Effector memory CD8-positive, alpha-beta T cell (primary cell): ENCODE measurements at places on chromosomes 6 and 20.

DNA sequence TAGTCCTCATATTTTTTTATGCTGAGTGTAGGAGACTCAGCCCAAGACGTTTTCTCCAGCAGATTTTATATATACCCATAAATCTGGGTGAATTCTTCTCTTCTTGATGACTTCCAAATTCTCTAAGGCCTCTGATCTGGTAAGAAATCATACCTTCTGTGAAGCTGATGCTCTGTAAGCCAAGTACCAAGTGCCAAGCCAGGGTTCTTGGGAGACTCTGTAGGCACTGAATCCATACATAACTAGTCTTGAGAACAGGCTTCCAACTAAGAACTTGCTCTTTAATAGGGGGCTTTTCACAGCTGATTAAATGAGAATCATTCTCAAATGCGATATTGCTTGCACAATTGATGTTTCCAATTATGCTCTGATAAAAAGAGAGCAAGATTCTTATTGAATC, 87.6 kb downstream of the PRKN start:
- H3K4me3 ChIP-seq = no peak overlapping the region
- no peaks in the 10 kb centered on the region for H3K36me3 ChIP-seq
- H3K27me3 ChIP-seq = no peaks in the 10 kb centered on the region
- H3K4me1 ChIP-seq = no peaks in the 10 kb centered on the region

- no peak overlapping the region for H3K27ac ChIP-seq
- peaks cover 45% of the 10 kb centered on the region for H3K27me3 ChIP-seq
- DNase-seq = no peak
- no peak overlapping the region for H3K4me3 ChIP-seq
These were observed 8.6 kb upstream of the CARMIL1 start for GRCh38 chr6:25270559-25270958.

- H3K36me3 ChIP-seq = peaks cover 3% of the 10 kb centered on the region
- H3K4me3 ChIP-seq = no peak overlapping the region
- H3K27ac ChIP-seq = peak overlapping the region; percentile 73
- H3K4me1 ChIP-seq = peaks cover 22% of the 10 kb centered on the region
These were observed 440.8 kb downstream of the UTRN start for GRCh38 chr6:144725736-144726522.

- H3K36me3 ChIP-seq = no peaks in the 10 kb centered on the region
- peaks cover 6% of the 10 kb centered on the region for H3K4me1 ChIP-seq
- no peak overlapping the region for H3K27ac ChIP-seq
- no peak for DNase-seq
- no peak overlapping the region for H3K4me3 ChIP-seq
- H3K27me3 ChIP-seq = peaks cover 53% of the 10 kb centered on the region
These were observed 46.9 kb upstream of the QKI start for GRCh38 chr6:163367497-163368183.

- no peak overlapping the region for H3K27ac ChIP-seq
- H3K4me3 ChIP-seq = no peak overlapping the region
- H3K27me3 ChIP-seq = no peaks in the 10 kb centered on the region
These were observed 985.1 kb upstream of the SLC35B3 start for GRCh38 chr6:9420316-9421015.

DNA sequence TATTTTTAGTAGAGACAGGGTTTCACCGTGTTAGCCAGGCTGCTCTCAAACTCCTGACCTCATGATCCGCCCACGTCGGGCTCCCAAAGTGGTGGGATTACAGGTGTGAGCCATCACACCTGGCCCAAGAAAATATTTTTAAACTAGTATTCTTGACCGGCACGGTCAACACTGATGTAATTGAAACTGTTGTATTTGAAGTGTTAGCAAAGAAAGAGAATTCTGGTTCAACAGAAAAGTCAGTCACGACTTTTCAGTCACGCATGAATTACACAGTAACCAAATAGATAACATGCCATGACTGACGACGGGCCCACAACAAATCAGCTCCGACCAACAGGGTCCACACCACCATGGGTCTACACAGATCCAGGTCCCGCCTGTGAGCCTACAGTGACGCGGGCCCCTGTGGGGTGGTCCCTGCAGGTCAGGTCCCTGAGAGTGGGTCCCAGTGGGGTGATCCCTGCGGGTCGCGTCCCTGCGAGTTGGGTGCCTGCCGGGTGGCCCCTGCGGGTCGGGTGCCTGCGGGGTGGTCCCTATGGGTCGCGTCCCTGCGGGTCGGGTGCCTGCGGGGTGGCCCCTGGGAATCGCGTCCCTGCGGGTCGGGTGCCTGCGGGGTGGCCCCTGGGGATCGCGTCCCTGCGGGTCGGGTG, 1.0 kb downstream of the GMEB2 start:
- H3K27ac ChIP-seq = peak overlapping the region; percentile 93
- DNase-seq = no peak
- H3K36me3 ChIP-seq = peaks cover 32% of the 10 kb centered on the region
- peaks cover 35% of the 10 kb centered on the region for H3K4me1 ChIP-seq
- no peaks in the 10 kb centered on the region for H3K27me3 ChIP-seq

DNA sequence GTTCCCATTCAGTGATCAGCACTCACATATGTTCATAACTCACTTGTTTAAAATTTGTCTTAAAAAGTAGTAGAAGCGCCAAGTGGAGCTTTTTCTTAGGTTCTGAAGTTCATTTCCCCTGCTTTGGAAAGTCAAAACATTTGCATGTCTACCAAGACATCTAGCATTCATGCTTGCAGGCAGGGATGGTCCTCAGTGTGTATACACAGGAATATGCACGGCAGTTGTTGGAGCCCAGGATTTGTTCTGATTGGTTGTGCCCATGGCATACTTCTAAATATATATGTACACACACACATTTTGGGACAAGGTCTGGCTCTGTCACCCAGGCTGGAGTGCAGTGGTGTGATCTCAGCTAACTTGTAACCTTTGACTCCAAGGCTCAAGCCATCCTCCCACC, 2.4 kb upstream of the GPX6 start:
- DNase-seq = no peak
- no peak overlapping the region for H3K27ac ChIP-seq
- no peak overlapping the region for H3K4me3 ChIP-seq
- peaks cover 74% of the 10 kb centered on the region for H3K27me3 ChIP-seq
- no peaks in the 10 kb centered on the region for H3K36me3 ChIP-seq
- H3K4me1 ChIP-seq = no peaks in the 10 kb centered on the region

GRCh38 chr20:14861028-14861699, 523.8 kb upstream of the FLRT3 start:
- no peak for DNase-seq
- H3K27ac ChIP-seq = no peak overlapping the region
- no peaks in the 10 kb centered on the region for H3K4me1 ChIP-seq
- H3K4me3 ChIP-seq = no peak overlapping the region

DNA sequence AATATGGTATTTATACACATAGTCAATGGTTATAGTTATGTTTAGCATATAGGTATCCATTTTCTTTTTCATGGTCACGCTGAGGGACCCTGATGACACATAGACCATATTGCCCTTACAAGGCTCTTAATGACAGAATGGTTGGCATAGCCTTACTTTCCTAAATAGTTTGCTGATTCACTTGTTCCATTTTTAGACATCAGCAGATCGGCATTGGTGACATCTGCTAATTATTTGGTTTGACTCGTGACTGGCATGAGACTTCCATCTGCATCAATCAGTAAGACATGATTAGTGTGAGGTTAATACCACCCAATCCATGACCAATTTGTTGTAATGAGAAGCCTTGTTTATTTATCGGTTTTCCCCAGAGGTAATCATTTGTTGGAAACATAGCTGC, 309.7 kb downstream of the ALDH8A1 start:
- DNase-seq = no peak
- H3K4me3 ChIP-seq = no peak overlapping the region
- H3K4me1 ChIP-seq = peaks cover 6% of the 10 kb centered on the region
- H3K27me3 ChIP-seq = no peaks in the 10 kb centered on the region

GRCh38 chr6:129345890-129346289, 364.1 kb downstream of the ARHGAP18 start:
- H3K27me3 ChIP-seq = peaks cover 22% of the 10 kb centered on the region
- no peaks in the 10 kb centered on the region for H3K4me1 ChIP-seq
- no peak for DNase-seq
- no peaks in the 10 kb centered on the region for H3K36me3 ChIP-seq

DNA sequence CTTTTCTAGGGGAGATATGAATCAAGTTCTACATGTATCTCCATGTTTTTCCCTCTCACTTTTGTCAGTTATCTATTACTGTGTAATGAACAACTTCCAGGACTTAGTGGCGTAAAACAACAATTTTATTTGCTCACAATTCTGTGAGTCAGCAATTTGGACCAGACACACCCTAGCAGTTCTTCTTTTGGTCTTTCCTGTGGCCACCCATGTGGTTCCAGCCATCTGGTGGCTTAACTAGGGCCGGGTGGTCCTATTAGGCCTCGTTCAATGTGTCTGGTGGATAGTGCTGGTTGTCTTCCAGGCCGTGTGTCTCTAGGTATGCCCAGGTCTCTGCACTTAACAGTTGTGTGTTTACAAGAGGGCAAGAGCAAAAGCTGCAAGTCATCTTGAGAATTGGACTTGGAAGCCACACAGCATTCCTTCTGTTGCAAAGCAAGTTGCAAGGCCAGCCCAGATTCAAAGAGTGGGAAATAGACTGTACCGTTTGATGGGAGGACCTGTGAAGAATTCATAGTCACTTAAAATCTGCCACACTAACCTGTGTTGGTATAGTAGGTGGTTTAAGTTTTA, 20.8 kb upstream of the SLC35D3 start:
- peaks cover 6% of the 10 kb centered on the region for H3K36me3 ChIP-seq
- no peak overlapping the region for H3K27ac ChIP-seq
- no peak overlapping the region for H3K4me3 ChIP-seq
- H3K27me3 ChIP-seq = no peaks in the 10 kb centered on the region
